Ammon's horn (tissue), 1 donor: ENCODE measurements at places on chromosomes 16 and 17.

DNA sequence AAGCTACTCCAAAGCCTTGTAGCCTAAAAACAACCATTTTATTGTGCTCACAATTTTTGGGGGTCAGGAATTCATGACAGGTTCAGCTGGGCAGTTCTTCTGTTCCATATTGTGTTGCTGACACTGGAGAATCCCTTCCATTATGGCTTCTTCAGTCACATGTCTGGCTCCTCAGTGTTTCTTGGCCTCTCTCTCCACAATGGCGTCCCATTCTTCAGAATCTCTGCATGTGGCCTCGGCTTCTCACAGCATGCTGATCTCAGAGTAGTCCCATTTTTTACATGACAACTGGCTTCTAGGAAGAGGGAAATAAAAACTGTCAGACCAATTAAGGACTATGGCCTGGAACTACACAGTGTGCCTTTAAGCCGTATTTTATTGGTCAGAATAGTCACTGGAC is 49.7 kb downstream of the NF1 start:
- DNase-seq = no peak

- no peak for DNase-seq
Measured at GRCh38 chr17:61415374-61416210, 15.9 kb downstream of the TBX2 start.

DNA sequence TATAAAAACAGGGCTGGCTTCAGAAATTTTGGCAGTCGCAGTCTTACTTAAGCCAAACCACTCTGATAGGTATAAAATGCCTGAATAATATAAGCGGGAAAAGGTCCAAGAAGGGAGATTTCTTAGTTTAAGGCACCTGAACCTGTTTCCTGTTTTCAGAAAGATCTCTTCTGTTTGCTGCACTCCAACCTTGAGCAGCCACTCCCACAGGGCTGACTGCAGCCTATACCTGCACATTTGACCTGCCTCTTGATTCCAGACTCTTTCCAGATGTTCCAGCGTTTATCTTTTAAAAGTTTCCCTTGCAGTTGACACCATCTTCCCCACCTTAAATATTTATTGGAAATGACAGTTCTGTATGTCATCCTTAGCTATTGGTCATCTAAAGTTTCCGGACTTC is 132.2 kb downstream of the SKAP1 start:
- no peak for DNase-seq

GRCh38 chr16:21021316-21021715 is 120.7 kb downstream of the LYRM1 start:
- no peak for DNase-seq

GRCh38 chr16:88560714-88561484 is 9.3 kb upstream of the ZC3H18 start:
- DNase-seq = no peak

DNA sequence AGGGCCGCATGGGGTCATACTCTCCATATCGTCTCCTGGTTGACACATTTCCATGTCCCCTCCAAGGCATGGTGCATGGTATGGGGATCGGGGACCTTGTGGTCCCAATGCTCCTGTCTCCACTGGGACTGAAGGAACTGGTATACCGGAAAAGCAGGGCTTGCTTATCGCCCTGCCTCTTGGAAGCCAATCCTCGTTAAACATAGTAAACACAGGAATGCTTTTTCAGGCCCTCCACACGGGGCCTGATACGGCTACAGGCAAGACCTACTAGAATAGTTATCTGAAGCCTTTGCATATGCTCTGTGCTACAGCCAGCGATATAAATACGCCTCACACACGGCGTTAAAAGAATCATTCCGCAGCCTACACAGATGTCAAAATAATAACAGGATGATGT is 159.5 kb downstream of the SHISA9 start:
- DNase-seq = peak; percentile 9

GRCh38 chr16:23283571-23283970 is 18.5 kb upstream of the SCNN1B start:
- no peak for DNase-seq

- no peak for DNase-seq
Measured at GRCh38 chr17:28252436-28252835, 66.6 kb upstream of the TMEM97 start.

DNA sequence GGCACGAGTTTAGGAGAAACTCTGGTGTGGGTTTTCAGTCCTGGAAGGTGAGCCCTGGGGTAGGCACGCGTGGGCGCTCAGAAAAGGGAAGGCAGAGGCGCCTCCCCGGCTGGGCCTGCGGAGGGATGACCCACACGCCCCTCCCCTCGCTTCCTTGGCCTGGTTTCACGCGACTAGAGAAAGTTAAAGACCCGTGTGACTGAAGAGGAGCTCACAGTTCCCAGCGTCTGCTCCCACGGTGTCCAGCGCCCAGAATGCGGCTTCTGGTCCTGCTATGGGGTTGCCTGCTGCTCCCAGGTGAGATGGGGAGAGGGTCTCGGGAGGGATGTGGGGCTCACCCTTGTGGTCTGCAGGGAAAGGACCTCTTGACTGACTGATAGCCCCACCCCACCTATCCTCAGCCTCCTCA is at the start of gene CD300LG:
Gene CD300LG, plus strand, starts transcription at position 214 of the 409 bp plus-strand sequence. Its CDS starts 41 bp downstream, at position 255.
- no peak for DNase-seq

- DNase-seq = no peak
Measured at GRCh38 chr16:75572864-75573542, 6.8 kb downstream of the GABARAPL2 start.

- no peak for DNase-seq
Measured at GRCh38 chr17:82108496-82108945, 10.5 kb upstream of the FASN start.

- DNase-seq = peak; percentile 89
Measured at GRCh38 chr17:37373530-37374159, 2.1 kb upstream of the C17orf78 start.

DNA sequence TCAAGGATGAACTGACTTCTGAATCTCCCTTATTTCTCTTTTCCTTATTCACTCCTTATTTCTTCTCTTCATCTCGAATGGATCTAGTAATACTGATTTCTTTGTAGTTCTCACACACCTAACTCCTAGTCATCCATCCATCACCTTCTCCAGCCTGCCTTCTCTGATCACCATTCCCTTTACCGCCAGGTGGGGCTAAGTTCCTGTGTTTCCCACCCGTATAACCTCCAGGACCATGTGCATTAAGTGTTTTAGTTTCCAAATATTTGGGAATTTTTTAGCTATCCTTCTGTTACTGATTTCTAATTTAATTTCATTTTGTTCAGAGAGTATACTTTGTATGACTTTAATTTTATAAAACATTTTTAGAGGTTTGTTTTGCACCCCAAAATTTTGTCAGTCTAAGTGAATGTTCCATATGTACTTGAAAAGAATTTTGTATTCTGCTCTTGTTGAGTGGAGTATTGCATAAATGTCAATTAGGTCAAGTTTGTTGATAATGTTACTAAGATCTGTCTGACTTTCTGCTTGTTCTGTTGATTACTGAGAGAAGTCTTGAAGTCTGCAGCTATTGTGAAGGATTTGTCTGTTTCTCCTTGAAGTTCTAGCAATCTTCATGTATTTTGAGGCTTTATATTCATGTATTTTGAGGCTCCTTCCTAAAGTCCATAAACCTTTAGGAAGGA is 8.8 kb downstream of the BPTF start:
- no peak for DNase-seq

DNA sequence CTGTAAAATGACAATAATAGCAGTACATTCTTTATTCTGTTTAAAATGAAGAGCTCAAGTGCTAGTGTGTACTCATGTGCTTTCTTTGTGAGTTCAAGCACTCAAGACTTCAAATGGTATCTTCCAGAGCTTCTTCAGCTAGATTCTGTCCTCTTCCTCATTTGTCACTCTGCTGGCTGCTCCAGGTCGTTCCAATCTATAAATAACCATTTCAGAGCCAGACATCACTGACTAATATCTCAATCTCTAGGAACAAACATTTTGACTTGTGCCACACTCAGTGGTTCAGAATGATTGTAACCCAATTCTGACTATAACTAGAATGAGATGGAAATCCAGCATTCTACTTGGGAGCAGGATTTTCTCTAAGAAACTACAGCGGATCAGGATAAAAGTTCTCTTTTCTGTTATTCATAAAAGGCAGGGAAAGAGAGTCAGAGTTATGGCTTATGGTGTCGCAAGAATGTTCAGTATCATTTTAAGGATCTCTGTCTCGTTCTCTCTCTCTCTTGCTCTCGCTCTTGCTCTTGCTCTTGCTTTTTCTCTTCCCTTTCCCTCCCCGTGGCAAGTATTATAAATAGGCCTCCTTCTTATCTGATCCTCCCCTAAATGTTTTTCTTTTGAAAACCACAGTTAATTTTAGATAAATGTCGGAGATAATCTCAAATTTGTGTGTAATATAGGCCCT is 116.3 kb upstream of the MAF start:
- no peak for DNase-seq

GRCh38 chr16:69501956-69502745 is 63.6 kb upstream of the NFAT5 start:
- DNase-seq = no peak

GRCh38 chr16:13529193-13529982 is 390.6 kb upstream of the ERCC4 start:
- no peak for DNase-seq

DNA sequence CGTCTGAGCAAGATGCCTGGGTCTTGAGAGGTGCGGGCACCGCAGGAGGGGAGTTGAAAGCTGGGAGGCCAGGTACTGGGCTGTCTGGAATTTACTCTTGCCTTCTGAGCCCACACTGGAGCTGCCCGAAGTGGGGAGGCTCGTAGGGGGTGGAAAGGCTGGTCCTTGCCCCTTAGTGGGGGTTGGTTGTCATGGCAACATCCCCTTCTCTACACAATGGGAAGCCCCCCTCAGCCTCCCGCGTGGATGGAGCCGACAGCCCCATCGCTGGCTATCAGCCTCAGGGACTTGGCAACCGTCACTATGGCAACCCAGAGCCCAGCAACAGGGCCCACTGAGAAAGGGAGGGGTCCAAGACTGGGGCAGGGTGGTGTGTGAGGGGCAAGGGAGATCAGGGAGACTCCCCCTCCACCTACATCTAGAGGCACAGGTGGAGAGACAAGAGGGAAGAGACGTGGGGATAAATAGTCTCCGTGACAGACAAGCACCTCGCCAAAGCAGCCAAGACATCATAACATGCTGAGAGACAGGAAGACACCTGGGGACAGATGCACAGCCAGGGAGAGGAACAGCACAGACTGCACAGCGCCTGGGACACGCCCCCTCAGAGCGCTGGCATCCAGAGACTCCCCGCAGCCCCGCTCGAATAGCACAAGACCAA is 5.3 kb upstream of the DNAH2 start:
- no peak for DNase-seq

- peak; percentile 34 for DNase-seq
Measured at GRCh38 chr17:1533661-1534325, 17.4 kb upstream of the INPP5K start.

GRCh38 chr16:60204181-60204580 is 1470.1 kb upstream of the GOT2 start:
- peak; percentile 7 for DNase-seq

DNA sequence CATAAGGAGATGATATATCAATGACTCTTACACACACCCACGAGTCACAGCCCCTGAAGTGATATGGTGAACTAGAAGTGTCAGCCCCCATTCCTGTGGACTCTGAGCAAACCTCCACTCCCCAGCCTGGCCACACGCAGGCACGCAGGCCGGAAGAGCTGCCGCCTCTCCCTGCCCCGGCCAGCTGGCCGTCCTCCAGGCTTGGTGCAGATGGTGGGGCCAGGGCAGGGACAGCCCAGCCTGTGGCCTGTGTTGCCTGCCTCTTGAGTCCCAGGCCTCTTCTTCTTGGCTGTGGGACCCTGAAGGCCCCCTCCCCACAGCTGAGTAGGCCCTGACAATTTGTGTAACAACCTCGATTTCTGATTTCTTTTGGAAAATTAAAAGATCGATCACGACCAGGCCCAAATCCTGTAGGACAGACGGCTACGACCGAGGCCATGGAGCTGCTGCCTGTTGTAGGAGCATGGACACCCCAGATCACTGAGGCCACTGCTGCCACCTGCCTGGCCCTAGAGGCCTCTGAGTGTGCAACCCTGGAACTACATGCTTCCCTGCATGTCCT is 10.0 kb upstream of the MPRIP start:
- DNase-seq = peak; percentile 87

GRCh38 chr16:10809706-10810105 is 8.9 kb downstream of the TVP23A start:
- DNase-seq = no peak

DNA sequence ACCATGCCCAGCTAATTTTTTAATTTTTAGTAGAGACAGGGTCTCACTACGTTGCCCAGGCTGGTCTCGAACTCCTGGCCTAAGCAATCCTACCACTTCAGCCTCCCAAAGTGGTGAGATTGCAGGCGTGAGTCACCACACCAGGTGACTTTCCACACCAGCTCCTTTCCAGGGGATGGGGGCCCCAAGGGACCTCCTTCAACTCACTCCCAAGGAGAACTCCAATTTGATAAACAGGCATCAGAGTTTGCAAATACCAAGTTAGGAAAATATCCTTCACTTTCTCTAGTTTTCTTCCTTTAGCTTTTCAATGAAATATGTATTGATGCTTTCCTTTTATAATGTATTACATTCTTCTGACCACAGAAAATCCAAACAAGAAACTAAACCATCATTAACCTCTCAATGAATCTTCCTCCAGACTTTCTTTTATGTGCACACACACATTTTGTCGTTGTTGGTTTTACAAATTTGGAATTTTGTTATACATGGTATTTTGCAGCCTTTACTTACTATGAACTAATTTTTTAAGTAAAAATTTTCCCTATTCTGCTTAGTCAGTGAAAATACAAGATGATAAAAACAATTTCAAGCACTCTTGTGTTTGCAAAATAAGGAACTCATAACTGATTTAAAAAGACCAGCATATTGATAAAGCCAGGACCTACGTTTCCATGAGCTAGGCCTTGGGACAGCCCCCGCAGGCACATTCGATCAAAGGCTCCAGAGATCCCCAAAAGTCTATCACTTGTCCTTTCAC is 32.0 kb downstream of the GAS7 start:
- no peak for DNase-seq

DNA sequence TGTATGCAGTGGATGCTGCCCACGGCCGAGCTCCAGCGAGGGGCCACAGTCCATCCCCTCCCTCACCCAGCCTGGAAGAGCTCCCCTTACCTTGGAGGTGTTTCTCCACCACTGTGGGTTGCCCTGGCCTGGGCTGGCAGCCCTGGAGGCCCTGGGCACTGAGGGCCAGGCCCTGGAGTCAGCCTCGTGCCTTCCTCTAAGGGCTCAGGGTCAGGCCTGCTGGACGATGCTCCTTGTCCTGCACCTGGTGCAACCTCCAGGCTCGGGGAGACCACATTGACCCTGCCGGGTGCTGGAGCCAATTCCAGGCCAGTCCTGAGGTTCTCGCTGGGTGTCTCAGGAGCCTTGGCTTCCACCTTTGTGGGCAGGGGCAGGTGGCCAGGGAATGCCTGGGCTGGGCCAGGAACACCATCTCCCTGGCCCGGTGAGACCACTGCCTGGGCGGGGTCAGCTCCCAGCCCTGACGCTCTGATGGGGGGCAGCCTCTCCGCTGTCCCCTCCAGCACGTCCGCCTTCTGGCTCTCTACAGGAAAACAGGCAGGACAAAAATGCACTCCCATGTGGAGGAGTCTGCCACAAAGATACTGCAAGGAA is 10.4 kb downstream of the MYLK3 start:
- DNase-seq = no peak

GRCh38 chr17:4807605-4808377 is 839 bp downstream of the PLD2 start:
- DNase-seq = no peak

GRCh38 chr17:77636835-77637817 is 321.4 kb upstream of the TNRC6C start:
- no peak for DNase-seq
